Jurkat, Clone E6-1 (cell line): ENCODE measurements at places on chromosomes 1 and 21.

- no peak for DNase-seq
Observed at GRCh38 chr1:156901966-156902915, 8.7 kb downstream of the PEAR1 start.

GRCh38 chr1:44047131-44047530 lies 15.9 kb upstream of the SLC6A9 start:
- no peak for DNase-seq

- no peak for DNase-seq
Observed at GRCh38 chr1:214277704-214278635, 3.0 kb upstream of the SMYD2 start.

DNA sequence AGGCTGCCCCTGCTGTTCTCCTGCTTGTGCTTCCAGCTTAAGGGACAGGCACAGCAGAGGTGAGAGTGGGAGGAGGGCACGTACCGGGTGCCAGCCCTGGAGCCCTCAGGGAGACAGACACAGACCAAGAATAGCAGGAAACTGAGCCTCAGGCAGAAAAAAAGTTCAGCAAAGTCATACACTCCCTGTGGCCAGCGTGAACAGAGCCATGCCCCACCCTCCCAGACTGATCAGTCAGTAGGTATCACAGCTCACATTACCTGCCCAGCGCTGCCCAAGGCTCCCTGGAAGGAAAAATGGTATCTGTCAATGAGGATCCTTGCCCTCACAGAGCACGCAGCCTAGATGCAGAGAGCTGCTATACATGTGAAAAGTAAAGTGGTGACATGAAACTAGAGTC lies 1.3 kb downstream of the UBL4B start:
- DNase-seq: no peak

GRCh38 chr1:196774175-196774574 lies 465 bp upstream of the CFHR3 start:
- no peak for DNase-seq

DNA sequence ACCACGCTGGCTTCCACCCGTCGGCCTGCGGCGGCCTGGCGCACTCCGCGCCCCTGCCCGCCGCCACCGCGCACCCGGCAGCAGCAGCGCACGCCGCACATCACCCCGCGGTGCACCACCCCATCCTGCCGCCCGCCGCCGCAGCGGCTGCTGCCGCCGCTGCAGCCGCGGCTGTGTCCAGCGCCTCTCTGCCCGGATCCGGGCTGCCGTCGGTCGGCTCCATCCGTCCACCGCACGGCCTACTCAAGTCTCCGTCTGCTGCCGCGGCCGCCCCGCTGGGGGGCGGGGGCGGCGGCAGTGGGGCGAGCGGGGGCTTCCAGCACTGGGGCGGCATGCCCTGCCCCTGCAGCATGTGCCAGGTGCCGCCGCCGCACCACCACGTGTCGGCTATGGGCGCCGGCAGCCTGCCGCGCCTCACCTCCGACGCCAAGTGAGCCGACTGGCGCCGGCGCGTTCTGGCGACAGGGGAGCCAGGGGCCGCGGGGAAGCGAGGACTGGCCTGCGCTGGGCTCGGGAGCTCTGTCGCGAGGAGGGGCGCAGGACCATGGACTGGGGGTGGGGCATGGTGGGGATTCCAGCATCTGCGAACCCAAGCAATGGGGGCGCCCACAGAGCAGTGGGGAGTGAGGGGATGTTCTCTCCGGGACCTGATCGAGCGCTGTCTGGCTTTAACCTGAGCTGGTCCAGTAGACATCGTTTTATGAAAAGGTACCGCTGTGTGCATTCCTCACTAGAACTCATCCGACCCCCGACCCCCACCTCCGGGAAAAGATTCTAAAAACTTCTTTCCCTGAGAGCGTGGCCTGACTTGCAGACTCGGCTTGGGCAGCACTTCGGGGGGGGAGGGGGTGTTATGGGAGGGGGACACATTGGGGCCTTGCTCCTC lies 1.9 kb downstream of the OLIG2 start:
- DNase-seq: no peak

DNA sequence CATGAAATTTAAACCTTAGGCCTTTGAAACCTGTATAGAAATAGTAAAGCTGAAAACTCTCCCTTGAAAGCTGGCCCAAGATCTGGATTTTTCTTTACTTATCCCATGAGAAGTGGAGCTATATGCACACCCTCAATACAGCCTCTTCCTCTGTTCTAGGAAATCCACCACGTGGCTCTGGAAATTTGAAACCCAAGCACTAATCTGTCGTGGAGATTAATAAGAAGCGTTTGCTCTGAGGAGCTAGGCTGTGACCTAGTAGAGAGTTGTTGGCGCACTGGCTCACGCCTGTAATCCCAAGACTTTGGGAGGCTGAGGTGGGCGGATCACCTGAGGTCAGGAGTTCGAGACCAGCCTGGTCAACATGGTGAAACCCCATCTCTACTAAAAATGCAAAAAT lies 291.3 kb upstream of the PLXNA2 start:
- no peak for DNase-seq
